ENCODE measurements at places on chromosomes 2 and 18.

DNA sequence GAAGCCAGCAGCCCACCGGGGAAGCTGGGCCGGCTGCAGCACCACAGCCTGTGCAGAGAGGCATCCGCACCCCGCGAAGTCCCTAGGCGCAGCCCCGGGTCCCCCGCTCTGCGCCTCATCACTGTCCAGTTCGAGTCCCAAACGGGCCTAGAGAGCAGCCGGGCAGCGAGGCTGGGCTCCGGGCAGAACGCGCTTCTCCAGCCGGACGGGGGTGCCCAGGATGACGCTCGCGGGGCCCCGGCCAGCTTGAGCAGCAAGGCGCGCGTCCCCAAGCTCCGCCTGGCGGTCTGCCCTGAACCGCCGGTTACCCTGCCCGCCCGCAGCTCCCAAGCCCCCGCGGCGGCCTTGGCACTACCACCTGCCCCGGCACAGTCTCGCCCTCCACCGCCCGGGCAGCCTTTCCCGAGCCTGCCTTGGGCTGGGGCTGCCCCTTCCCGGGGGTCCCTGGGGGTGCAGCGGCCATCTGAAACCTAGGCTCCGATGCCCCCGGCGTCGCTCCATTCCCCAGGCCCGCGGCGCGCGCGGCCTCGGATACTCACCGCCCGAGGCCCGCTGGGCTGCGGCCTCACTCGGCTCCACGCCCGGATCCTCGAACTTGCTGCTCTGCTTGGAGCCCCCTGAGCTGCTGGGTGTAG lies 591 bp downstream of the SLC16A14 start:
- DNase-seq: peak; percentile 22

GRCh38 chr18:32469691-32470459 lies 807 bp downstream of the GAREM1 start:
- DNase-seq: no peak

GRCh38 chr18:55998071-55998522 lies 410.1 kb upstream of the TCF4 start:
- DNase-seq: no peak

DNA sequence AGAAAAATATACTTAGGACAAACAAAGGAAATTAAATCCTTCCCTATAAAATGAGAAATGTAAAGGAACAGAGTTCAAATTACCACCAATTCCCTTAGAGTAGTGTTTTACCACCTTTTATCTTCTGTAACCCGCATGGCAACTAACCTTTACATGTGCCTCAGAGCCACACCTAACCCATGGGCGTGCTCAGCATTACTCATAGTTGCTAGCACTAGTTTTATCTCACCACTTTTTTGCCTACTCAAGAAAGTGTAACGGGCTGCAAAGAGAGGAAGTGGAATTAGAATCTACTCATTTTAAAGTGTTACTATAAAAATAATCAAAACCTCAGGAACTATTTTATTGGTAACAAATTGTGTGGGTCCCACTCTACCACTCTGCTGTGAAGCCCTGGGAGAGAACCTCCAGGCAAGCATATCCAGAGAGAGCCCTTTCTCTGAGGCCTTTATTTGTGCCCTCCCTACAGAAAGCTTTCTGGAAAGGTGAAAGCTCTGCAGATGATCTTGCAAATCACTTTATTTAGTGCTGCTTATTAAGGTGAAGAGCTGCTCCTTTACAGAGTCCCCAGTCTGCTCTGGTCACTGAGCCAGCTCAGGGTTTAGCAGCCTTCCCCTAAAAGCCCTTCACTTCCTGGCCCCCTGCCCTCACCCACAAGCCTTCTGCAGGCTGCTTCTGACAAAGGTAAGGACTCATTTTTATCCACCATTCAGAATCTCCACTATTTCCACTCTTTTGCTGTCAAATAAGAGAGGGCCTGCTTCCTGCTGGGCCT lies 98.8 kb downstream of the TRABD2A start:
- DNase-seq: peak; percentile 62

- no peak for DNase-seq
These were observed 50.7 kb upstream of the APCDD1 start for GRCh38 chr18:10403708-10404107.

- DNase-seq: no peak
These were observed 392.3 kb upstream of the ZEB2 start for GRCh38 chr2:144912206-144912605.

DNA sequence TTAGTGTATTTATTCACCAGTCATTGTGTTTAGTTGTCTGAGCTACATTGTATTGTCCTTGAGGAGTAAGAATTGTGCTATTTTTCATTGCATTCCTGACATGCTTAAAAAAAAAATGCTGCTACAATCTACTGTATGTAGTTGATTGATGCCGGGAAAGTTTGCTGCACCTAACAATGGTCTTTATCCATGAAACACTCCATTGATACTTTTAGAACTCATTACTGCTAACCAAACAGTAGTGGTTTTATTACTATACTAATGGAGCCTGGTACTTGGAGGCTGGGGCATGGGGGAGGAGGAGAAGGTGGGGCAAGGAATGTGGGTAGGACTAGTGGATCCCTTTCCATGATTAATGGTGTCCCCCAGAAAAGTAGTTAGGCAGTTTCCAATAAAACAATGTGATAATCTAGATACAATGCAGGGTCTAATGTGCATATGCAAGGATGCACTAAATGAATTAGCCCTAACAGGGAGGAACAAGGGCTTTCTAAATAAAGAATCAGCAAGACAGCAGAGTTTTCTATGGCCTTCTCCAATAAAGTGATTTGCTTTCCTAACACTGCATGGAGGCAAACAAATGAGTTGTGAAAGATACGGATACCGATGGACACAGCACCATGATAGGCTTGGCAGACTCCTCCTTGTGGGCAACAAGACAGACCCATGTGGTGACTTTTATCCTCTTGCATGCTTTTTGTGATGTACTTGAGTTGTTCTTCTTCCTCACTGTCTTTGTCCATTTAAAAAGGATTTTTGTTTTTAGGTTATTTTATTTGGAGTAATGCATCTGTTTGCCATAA lies 78.5 kb downstream of the FMNL2 start:
- no peak for DNase-seq

All from stimulated activated CD4-positive, alpha-beta T cell treated with anti-CD3 and anti-CD28 coated beads, Interleukin-1b, Interleukin-23, amount 100 ng/mL, for 48 hours (primary cell).